ENCODE measurements at places on chromosomes 7 and 10.

- DNase-seq: no peak
Measured at GRCh38 chr7:149811221-149811620, 27.0 kb upstream of the ZNF862 start.

DNA sequence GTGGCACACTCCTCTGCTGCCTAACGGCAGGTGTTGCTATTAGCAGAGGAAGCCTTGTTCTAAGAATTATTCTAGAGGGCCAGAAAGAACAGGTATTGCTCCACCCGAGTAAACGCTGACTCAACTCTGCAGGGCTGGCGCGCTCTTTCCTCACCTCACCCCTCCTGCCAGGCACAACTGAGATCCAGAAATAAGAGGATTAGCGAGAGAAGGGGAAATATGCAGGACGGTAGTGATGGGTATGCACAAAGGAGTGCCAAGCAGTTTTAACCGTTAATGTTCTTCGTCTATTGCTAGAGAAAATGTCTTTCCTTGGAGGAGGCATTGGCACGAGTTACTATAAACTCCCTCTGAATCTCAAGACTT lies 369 bp upstream of the SCIN start:
- DNase-seq: no peak

DNA sequence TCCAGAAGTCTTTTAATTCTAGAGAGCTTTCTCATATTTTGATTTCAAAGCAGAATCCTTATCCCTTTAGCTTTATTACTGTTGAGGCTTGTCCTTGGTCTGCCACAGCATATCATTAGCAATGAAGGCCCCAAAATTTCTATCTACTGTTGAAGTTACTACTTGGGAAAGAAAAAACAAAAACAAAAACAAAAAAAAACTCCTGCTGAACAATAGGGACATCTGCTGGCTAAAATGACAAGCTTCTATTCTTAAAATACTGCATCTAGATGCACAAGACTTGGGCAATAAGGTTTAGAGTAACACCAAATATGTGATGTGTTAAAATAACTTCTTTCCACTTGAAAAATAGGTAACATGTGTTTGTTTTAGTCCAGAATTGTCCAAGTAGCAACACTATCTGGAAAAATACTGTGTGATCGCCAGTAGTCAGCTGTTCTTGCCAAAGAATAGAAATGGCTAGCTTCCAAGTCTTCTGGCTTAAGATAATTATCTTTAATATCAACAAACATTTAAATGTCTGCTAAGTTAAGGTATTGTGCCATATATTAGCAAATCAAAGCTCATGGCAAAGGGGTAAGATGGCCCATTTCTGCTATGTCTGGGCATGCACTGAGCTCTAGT lies 3.8 kb upstream of the DMTF1 start:
- no peak for DNase-seq

- no peak for DNase-seq
Measured at GRCh38 chr10:78821052-78821451, 247.7 kb upstream of the ZMIZ1 start.
